ENCODE measurements at places on chromosomes 7 and 10. TPM values are rescaled to one million over a fixed set of nuclear protein-coding genes. Genes with fewer than 3 reads are reported as not detected.

GRCh38 chr7:46393142-46393541 lies 472.1 kb upstream of the IGFBP3 start:
- no peak for DNase-seq

DNA sequence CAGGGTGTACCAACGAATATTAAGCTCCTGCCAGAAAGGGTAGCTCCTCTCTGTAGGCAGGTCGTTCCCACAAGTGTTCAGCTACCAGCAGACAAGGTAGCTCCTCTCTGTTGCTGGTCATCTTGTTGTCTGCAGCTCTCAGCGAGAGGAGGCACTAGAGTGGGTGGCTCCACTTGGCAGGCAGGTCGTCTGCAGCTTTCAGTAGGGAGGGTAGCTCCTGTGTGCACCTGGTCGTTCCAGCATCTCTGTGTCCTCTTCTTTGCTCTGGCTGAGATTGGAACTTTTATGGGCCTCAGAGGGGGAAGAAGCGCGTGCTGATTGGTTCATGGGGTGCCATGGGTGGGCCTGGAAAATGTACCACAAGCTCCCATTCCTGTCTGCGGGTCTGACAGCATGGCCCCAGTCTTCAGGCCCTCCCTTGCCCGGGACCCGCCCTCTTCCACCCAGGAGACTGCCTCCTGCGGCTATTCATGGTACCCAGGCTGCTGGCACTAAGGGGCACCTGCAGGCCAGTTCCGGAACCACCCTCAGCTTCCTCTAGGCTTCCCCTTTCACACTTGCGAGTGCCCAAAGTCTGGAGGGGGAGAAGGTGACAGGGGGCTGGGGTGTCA lies 63.9 kb upstream of the CACNA2D1 start:
- no peak for DNase-seq

DNA sequence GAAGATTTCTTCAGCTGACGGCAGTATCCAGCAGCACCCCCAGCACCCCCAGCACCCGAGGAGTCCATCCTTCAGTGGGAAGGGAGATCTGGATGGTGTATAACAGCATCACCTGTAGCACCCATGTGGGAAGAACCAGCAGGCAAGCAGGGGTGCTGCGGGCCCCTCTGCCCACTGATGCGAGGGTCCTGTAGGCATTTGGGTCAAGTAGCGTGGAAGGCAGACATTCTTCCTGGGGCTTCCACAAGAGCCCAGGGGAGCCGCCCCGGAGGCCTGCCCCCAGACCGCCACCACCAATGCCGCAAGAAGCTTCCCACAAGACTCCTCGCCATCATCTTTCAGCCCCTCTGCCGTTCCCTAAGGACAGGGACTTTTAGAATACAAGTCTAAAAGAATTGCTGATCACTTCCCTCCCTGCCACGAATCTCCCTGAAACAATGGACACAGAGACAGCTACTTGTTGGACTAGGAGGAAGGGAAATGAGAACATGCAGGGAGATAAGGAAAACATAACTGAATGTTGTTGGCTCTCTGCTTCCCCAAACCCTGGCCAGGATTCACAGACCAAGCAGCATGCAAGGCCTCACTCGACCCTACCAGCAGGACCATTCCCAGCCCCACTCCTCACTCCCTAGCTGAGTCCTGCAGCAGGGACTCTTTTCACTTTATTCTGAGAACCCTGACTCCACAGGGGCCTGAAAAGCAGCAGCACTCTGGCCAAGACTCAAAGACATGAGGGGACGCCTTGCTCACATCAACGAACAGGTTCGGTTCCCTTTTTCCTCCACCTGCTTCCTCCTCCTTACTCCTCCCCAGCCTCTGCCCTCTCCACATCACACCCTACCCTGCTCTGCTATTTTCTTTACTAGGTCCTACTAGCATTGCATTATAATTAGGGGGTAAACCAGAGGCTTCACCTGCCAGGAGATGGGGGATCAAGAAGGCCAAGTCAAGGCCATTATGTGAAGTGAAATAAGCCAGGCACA lies 164.5 kb downstream of the HERPUD2 start:
- no peak for DNase-seq

GRCh38 chr10:29204070-29204800 lies 84.6 kb upstream of the LYZL1 start:
- DNase-seq, result no peak

- DNase-seq, result peak; percentile 79
These were observed 5.7 kb downstream of the ARPC1B start for GRCh38 chr7:99380032-99380822.

GRCh38 chr10:84292502-84292901 lies 35.9 kb upstream of the CCSER2 start:
- DNase-seq, result no peak

RARRES2 gene
- polyA plus RNA-seq, result not detected

DNA sequence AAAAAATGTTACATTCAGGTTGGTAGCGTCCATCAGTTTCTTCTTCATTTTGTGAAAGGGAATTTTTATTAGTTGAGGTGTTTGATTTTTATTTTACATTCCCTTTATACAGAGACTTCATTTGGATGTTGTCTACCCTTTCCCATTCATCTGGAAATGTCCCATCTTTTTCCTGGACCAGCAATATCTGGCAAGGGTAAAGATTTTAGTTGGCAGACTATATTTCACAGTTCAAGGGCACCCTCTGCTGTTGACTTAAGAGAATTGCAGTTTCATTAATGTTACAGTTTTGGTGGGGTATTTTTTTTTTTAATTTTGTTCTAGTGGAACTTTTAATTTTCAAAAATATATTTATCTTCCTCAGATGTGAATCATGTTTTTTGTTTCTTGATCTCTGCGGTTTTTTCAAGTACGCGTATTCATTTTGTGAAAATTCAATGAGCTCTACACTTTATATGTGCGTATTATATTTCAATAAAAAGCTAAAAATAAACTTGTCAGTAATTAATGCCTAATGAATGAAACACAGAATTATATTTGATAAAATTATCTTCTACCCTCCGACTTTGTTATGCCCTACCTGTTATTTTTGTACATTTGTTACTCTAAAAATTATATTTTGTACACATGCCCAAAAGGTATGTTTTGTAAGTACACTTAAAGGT lies 97.9 kb upstream of the KLF14 start:
- DNase-seq, result no peak

DNA sequence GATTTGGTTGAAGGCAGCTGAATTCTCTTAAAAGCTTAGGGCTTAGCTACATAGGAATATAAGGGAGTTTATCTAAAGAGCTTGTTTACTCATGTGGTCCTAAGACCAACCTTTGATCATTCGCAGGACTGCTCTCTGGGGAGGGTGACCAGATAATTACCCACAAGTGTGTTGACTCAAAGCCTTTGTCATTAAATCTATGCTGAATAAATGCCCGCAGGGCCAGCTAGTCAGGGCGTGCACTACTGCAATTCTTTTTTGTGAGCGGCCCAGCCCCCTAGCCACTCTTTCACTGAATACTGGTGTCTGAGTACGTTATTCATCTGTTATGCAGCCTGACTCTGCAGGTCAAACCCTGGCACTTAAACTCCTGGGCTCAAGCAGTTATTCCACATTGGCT lies 69.6 kb downstream of the AKAP9 start:
- DNase-seq, result no peak

GRCh38 chr7:18151422-18151821 lies 123.8 kb upstream of the PRPS1L1 start:
- DNase-seq, result no peak

HOXA9 gene
- polyA plus RNA-seq, result 34.9 TPM

DNA sequence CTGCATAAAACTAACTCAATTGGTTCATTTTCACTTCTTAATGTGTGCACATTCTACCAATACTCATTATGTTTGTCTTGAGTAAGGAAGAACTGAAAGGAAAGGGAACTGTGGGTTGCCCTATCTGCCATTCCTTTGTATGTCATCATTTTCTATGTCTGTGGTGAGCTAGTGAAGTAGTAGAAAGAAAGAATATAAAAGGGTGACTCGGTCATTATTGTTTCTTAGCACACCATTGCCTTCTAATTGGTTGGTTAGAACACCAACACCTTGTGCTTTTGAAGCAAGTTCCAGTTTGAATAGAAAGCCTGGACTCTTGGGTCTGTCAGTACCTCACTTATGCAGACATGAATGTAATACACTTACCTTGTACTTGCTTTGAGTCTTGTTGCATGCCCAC lies 64.3 kb upstream of the MDFIC start:
- peak; percentile 70 for DNase-seq

FAM25G gene
- polyA plus RNA-seq, result 0.36 TPM

DNA sequence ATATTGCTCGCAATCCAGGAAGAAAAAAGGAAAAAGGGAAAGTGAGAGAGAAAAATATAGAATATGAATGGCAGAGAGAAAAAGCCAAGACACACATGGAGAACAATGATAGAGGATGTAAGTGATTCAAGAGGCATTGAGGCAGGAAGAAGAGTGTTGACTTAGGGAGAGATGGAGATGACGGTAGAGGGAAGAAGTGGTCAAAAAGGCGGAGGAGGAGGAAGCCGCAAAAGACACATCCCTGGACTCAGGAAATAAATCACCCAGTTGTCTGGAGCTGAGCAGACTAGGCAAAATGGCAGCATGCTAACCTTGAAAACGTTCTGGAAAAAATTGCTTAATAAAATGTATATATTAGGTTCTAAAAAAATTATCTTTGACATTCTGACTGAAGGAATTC lies 17.7 kb upstream of the GPR37 start:
- no peak for DNase-seq

- DNase-seq, result no peak
These were observed 320.0 kb downstream of the RPS24 start for GRCh38 chr10:78353636-78354035.

GRCh38 chr7:38020121-38020785 lies 99.8 kb downstream of the EPDR1 start:
- no peak for DNase-seq

GRCh38 chr10:48473704-48474103 lies 131.2 kb downstream of the ARHGAP22 start:
- no peak for DNase-seq

GRCh38 chr7:132213583-132213982 lies 362.7 kb downstream of the PLXNA4 start:
- DNase-seq, result no peak

IL6 gene
- not detected for polyA plus RNA-seq

DNA sequence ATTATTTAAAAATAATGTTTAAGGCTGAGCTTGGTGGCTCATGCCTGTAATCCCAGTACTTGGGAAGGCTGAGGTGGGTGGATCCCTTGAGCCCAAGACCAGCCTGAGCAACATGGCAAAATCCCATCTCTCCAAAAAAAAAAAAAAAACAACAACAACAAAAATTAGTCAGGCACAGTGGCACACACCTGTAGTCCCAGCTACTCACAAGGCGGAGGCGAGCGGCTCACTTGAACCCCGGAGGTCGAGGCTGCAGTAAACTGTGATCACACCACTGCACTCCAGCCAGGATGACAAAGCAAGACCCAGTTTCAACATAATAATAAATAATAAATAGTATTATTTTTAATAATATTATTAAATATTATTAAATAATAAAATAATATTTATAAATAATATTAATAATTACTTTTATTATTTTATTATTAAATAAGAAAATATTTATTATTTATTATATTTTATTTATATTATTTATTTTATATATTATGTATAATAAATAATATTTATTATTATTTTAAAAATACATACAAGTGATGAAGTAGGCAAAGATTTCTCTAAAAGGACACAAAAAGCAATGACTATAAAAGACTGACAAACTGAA lies 8.4 kb upstream of the LRRC61 start:
- DNase-seq, result no peak

SPDYE16 gene
- polyA plus RNA-seq, result not detected

DNA sequence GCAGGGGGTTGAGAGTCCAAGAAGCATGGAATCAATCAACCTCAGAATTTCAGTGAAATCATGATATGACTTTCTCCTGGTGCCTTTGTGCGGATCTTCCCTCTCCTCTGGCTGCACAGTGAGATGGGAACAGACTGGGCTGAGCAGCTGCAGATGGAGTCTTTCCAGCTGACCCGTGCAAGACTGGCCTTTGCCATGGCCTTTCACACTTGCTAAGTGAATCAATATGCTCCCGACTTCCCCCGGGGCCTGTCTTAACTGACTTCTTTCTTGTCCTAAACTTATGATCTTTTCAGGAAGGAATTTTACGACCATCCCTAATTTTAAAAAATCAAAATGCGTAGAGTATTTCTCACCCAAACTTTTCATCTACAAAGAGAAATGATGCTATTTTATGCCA lies 469.9 kb downstream of the GALNT17 start:
- DNase-seq, result no peak

DNA sequence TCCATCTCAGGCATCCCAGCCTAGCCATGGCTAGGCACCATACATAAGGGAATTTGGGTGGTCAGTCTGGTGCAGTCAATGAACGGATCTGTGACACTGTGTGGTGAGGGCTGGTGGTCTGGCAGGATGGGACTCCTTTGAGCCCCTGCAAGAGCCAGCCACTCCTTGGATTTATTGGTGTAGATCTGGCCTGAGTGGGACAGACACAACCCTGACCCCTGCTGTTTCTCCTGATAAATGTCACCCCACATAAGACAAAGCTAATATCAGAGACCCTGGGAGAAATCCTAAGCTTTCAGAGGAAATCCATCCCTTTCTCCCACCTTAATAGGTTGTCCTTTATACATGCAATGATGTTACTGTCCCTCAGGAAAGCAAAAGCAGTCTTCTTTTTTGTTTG lies 2.3 kb downstream of the FBXO24 start:
- no peak for DNase-seq

DNA sequence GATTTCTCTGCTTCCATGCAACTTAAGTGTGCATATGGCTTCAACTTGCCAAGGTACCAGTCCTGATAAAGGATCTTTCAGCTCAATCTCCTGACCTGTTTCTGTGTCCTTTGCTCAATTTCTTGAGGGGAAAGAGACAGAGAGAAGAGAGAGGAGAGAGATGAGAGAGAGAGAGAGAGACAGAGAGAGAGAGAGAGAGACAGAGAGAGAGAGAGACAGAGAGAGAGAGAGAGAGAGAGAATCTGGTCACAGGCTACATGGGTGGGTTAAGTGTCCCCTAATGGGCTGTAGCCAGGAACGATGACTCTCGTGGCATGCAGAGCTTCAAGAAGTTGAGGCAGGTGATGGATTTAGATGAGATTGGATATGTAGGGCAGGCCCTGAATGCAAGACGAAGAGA lies 335.2 kb upstream of the PRKCQ start:
- DNase-seq, result no peak

DNA sequence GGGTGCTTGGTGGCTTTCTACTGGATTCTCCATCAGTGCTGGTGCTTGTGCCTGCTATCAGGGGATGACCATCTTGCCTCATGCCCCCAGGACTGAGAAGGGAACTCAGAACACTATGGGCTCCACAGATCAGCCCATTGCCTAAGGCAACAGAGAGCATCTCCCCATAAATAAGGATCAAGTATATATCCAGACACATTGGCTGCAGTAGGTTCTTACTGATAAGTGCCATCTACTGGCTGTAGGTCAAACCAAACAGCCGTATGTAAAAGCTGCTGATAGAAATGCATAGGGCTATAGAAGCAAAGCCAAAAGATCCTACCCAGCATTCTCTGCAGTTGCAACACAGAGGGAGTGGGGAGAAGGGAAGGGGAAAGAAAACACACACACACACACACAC lies 153.7 kb downstream of the CDK14 start:
- no peak for DNase-seq

All from foreskin keratinocyte (primary cell).